Activated naive CD4-positive, alpha-beta T cell treated with anti-CD3 and anti-CD28 coated beads, Interleukin-2, amount 10 ng/mL, durations not matched to agents 7 days and 5 days (primary cell): ENCODE measurements at places on chromosomes 1 and 21.
A peak's percentile ranks its signal among the peaks of the same experiment; 100 is the strongest.

DNA sequence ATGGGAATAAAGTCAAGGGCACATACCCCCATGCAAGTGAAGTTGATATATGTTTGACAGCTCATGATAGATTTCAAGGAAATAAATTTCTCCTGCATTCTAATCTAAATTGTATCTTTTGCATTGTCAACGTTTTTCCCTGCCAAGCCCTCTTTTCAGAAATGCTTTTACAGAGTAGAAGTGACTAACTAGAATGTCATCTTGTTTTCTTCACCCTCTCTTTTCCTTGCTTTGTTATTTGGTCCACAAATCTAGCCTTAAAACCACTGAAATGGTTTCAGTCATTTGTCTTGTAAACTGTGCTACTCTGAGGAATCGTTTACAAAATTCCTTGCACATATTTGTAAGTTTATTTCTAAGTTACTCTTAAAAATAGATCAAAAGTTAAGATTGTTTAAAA is 600.8 kb upstream of the CXADR start:
- no peak for DNase-seq

DNA sequence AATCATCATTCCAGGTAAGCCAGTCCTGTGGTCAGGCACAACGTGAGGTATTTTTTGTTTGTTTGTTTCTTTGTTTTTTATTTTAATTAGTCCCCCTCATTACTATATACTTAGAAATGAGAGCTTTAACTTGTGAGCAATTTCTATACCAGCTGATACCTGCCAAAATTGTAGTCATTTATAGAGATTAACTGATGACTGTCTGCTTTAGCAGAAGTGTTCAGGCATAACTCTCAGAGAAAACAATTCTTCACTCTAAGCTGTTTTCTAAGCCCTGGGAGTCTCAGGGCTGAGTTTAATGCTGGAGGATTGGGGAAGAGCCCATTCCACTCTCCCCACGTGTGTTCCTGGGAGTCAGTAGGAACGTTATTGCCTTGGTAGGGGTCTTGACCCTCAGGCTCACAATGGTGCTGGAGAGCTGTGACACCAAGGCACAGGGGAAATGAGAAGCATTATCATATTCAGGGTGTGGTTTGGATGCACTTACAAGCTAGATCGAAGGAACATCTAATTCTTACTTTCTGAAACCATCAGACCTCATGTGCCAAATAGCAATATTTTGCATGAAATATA is 168.2 kb downstream of the CLIC6 start:
- no peak for DNase-seq

DNA sequence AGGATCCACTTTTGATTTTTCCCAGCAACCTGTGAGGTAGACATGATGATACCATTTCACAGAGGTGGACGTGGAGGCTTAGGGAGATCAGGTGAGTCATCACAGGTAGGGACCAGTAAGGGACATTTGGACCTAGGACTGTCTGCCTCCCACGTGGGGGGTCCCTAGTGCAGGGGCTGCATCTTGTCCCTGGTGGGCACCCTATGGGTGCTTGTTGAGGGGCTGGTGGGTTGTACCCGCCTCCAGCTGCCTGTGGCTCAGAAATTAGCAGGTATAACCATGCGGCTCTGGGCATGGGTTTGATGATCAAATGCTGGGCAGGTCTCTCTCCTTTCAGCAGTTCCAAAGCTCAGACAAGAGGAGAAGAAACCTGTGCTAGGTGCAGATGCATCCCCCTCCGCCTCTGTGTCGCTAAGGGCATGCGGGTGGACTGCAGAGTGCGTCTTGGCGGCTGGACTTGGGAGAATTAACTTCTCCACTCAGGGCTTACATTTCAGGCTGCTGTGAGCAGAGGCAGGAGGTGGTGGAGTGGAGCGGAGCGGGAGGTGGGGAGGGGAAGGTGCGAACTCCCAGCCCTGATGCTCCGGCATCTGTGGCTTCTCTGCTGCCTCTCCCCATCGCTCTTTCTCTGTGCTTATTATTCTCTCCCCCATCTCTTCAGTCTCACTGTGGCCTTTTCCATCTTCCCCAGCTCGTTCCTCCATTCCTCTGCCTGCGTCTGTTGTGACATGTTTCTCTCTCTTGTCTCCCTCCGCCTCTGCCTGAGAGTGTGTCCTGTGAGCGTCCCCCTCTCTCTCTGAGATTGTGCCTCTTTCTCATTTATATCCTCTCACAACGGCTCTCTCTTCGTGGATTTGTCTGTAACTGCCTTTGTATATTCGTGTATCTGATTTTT is 146.8 kb downstream of the PTPRU start:
- no peak for DNase-seq

GRCh38 chr1:27971674-27972073 is 11.9 kb downstream of the XKR8 start:
- DNase-seq, result no peak

DNA sequence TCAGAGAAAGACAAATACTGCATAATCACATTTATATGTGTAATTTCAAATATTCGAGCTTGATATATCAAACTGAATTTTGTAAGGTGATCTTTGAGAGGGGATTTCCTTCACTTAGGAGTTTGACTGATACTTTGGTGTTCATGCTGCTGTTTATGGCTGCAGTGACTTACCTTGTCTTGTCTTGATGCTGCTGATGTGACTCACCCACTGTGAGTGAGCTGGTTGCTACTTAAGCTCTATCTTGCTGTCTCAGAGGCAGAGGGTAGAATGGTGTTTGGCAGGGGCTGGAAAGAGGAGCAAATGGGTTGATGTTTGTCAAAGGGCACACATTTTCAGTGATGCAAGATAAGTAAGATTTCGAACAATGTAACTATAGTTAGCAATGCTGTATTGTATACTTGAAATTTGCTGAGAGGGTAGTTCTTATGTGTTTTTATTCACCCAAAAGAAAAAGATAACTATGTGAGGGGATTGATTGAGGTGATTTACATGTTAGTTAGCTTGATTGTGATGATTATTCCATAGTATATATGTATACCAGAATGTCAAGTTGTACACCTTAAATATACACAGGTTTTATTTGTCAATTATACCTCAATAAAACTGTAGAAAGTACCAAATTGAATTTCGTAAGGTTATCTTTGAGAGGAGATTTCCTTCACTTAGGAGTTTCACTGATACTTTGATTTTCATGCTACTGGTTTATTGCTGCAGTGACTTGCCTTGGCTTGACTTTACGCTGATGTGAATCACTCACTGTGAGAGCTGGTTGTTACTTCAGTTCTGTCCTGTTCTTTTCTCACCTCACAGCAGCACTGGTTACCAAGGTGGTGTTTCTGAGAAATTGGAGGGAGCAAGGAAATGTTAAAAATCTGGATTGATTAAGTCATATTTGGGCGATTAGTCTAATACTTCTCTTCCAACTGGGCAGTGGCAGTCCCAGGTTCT is 94.5 kb upstream of the SLC5A9 start:
- no peak for DNase-seq

DNA sequence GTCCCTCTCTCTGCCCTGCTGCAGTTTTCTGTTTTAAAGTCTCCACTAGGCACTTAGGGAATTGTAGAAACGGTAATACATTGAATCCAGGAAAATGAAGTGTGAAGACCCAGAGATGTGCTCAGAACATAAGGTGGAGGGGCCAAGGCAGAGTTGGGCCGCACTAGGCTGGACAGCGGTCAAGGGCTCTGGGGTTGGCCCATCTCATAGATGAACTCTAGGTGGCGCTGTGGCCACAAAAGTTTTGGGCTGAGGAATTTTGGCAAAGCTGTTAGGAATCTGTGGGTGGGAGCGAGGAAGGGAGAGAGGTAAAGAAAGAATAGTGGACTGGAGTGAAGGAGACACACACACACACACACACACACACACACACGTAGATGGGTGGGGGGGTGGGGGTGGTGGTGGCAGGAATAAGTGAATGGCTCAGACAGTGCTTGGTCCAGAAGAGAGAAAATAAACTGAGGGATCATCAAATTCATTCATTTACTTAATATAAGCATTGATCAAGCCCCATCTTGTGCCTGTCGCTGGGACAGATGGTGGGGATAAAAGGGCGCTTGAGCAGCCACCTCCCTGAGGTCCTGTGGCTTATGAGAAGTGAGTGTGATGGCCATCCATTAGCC is 258.5 kb downstream of the TRABD2B start:
- DNase-seq, result no peak

DNA sequence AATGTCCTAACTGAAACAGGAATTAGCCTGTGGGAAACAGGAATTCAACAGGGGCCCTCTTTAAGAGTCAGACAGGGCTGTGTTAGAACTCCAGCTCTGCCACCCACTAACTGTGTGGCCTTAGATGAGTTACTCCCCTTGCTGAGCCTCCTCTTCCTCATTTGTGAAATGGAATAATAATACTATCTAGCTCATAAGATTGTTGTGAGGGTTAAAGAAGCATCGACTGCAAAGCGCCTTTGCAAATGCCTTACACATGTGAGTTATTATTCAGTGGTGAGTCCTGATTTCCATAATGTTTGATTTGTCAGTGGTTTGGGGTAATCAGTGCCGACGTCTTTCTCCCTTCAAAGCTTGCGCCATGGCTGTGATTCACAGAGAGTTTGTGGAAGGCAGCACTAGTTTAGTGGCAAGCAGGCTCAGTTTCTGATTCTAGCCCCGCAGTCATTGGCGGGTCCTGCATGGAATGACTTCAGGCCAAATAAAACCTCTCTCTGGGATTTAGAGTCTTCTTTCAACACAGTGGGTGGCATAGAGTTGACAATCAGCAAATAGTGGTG is 388.5 kb downstream of the PLPP3 start:
- no peak for DNase-seq

GRCh38 chr1:200221614-200222282 is 188.1 kb downstream of the ZNF281 start:
- peak; percentile 22 for DNase-seq

DNA sequence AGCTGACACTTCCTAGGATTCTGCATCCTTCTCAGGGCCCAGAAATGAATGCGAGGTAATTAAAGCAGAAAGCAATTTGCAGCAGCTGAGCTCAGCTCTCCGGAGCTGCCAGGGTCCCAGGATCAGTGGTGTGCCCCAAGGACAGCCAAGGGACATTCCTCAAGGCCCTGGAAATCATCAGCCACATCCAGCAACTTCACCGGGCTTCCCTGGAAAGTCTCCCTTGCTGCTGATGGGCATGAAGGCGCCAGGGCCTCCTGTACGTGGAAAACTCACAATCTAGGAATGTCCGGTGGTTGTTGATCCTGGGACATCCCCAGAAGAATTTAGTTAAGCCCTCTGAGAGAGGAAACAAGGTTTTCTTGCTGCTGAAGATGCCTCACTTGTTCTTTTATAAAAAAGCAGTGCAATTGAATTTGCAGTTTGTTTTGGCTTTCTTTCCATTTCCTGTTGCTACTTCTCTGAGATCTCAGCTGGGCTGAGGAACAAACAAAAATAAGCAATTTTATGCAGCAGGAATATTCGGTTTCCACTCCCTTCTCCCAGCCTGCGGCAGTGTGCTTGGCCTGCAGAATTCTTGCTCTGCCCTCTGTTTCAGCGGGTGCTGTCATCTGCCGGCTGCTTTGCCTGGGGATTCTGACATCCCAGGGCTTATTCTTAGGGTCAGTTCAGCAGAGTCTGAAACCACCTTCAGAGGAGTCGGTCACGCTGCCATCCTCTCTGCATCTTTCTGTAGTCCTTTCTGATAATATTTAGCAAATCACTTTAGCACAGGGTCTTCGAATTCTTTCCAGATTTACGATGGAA is 85.9 kb downstream of the TCP10L start:
- DNase-seq, result no peak

DNA sequence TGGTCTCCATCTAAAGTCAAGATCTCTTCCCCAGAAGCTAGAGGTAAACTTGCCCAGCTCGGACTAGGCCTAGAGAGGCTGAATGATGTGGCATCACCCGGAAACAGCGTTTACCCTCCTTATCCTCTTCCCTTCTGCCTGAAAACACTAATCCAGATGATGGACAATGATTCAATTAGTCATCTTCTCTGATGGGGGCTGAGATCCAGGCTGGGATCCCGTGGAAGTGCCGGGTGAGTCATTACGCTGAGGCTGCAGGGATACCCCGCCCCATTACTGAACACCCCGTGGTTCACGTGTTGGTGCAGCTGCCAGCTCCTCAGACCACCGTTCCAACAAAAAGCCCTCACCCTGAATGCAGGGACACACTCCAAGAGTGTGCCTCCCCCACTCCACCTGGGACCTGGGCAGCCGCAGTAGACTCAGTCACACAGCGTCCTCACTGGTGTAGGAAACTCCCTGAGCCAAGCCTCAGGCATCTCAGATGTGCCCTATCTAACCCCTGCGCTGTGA is 2.0 kb downstream of the S100A6 start:
- DNase-seq, result no peak

DNA sequence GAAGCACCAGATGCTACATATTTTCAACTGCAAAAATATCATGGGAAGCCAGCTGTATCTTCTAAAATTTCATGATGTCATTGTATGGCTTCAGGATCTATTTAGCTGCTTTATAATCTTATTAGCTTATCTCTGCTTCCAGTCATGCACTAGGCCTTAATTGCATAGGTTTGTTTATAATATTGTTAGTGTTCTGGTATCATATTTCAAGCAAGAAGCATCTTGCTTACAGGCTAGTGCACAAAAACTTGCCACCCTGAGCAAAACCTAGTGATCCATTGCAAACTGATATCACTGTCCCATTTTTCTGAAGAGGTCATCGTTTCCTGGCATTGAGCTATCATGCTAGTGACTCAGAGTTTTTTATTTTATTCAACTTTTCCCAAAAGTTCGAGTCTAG is 15.7 kb upstream of the NRIP1 start:
- no peak for DNase-seq

DNA sequence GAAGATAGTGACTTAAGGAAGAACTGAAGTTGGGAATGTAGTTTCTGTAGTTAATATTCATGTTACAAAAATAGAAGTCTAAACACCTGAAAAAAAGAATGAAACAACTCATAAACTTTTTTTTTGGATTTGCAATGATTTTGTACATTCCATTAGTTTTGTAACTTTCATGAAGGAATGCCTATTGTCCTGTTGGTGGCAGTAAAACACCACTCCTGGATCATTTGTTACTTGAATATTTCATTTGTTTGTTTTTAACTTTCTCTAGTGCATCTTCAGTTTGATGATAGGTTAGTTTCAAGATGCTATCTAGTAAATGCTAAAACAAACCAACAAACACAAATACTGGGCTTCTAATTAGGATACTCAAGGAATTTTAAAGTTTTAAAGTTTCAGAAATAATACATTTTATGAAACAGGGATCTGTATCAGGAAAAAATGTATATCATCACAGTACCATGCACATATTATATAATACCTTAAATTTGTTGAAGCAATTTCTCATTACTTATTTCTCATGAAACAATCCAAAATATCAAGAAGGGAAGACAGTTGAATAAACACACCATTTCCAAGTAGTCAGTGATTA is 229.7 kb upstream of the CACYBP start:
- peak; percentile 21 for DNase-seq

DNA sequence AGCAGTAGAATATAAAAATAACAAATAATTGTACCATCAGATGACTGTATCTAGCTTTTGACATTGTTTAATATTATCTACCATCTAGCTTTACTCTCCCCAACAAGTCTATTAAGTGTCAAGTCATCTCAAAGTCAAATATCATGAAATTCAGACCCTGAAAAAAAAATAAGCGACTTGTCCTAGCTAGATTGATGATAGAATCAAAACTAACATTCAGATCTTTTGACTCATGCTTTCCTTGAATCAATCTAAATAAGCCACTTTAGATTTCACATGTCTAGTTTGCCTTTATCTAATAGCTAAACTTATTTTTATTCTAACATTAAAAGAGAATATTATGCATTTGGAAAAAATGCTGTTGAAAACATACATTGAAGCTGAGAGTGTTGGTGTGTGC is 35.4 kb downstream of the CRB1 start:
- no peak for DNase-seq

- DNase-seq, result peak; percentile 78
Observed at GRCh38 chr1:52601991-52602855, at the start of gene GPX7. Gene GPX7 (plus strand): TSS chr1:52602371. CDS start chr1:52602410, 39 bp downstream.
